ENCODE measurements at places on chromosomes 12 and 14. TPM values are rescaled to one million over a fixed set of nuclear protein-coding genes. Genes with fewer than 3 reads are reported as not detected.

DNA sequence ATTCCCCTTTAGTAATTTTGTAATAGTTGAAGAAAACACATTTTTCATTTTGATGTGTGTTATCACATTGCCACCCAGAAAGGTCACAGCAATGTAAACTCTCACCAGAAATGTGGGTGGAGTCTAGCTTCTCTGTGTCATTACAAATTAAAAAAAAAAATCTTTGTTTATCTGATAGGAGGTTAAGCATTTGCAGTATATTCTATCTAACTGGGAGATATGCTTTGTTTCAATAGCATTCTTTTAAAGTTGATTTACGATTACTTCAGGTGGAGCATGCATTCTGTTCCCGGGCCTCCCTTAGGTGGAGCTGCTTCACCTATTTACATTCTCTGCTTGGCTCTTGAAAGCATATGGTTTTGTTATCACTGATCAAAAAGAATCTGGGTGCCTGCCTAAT is 7.8 kb downstream of the ADIPOR2 start:
- DNase-seq, result no peak

The STYX gene
- 10.1 TPM for total RNA-seq

The HOTAIR gene
- total RNA-seq, result not detected

The RPGRIP1 gene
- total RNA-seq, result 0.17 TPM

GRCh38 chr14:91252871-91253794 is 8.6 kb upstream of the GPR68 start:
- no peak for DNase-seq

GRCh38 chr12:111434049-111434448 is 28.3 kb downstream of the SH2B3 start:
- no peak for DNase-seq

GRCh38 chr12:44053549-44054127 is 217.8 kb downstream of the TMEM117 start:
- DNase-seq, result no peak

- no peak for DNase-seq
These were observed 310.5 kb upstream of the FKBP4 start for GRCh38 chr12:2484141-2484776.

The TDRD9 gene
- total RNA-seq, result 0.24 TPM

The KERA gene
- not detected for total RNA-seq

GRCh38 chr12:20096430-20096829 is 271.9 kb upstream of the PDE3A start:
- DNase-seq, result no peak

- no peak for DNase-seq
These were observed 13.2 kb downstream of the SDSL start for GRCh38 chr12:113435367-113435766.

The GCH1 gene
- 26.6 TPM for total RNA-seq

DNA sequence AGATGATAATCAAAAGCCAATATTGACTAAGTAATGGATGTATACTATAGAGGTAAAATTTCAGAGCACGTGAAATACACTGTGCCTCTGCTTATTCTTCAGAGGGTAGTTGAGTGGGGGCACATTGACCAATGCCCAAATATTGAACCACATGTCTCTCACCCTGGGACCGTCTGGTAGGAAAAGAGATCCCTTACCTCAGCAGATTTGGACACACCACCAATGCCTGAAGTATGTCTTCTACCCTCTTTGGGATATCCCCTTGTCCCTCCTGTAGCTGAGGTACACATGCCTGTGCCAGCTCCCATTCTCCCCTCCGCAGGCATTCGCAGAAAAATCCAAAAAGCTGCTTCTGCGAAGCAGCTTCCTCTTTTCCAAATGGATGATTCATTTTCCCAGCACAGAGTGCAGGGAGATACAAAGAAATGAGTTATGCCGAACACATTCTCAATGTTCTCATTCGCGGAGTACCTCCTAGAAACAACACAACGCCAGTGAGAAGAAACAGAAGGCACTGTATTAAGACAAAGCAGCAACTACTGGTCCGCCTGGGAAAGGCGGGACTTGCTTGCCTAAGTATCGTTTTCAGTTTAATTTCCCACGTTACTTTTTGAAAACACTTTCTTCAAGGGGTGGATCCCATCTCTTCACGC is 691 bp downstream of the ZFYVE26 start:
- no peak for DNase-seq

The SRSF9 gene
- total RNA-seq, result 143 TPM

- no peak for DNase-seq
These were observed 116.1 kb downstream of the DUSP6 start for GRCh38 chr12:89236237-89236636.

The RTL1 gene
- total RNA-seq, result not detected
